Esophagus squamous epithelium (tissue), 5 donors: ENCODE measurements at places on chromosomes 7 and 10. TPM values are rescaled to one million over a fixed set of nuclear protein-coding genes. Genes with fewer than 3 reads are reported as not detected.

Gene MAT1A
- total RNA-seq, result 0.09 TPM

Gene NT5C2
- total RNA-seq, result 91.2 TPM

Gene PCLO
- total RNA-seq, result 5.8 TPM

Gene HOXA4
- total RNA-seq, result 4.7 TPM

Gene ASB10
- total RNA-seq, result not detected

Gene ABCB4
- total RNA-seq, result not detected

Gene SPDYE2B
- not detected for total RNA-seq

Gene GRID1
- 2.7 TPM for total RNA-seq

DNA sequence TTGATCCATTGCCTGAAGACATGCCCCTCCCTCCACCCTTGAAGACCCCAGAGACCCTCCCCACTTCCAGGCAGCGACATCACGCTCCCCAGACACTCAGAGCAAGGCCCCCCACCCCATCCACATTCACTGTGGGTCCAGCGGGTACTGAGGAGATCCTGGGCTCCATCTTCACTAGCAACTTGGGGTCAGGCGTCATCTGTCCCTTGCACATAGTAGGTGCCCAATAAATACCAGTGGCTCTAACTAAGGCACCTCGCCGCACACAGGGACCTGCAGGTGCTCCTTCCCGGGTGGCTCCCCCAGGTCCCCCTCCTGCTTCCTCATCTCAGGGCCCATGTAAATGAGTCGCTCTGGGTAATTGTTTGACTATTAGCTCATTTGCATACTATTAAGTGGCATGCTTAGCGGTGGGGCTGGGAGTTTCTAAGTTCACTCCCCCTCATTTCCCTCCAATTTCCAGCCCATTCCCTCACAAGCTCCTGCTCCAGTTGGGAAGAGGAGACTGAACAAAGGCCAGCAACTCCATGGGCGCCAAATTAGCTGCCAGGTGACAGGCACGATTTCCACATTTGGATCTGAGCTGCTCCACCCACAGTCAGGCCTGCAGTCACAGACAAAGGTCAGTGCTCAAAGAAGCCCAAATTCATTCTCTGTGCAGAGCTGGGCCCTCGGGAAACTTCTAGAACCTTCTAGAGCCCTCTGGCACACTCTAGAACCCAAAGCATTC, 29.7 kb downstream of the EBF3 start:
- no peak for DNase-seq

- DNase-seq, result no peak
Measured at GRCh38 chr7:158415316-158415715, 172.3 kb downstream of the PTPRN2 start.

- DNase-seq, result no peak
Measured at GRCh38 chr10:99785646-99786045, 3.2 kb downstream of the ABCC2 start.

DNA sequence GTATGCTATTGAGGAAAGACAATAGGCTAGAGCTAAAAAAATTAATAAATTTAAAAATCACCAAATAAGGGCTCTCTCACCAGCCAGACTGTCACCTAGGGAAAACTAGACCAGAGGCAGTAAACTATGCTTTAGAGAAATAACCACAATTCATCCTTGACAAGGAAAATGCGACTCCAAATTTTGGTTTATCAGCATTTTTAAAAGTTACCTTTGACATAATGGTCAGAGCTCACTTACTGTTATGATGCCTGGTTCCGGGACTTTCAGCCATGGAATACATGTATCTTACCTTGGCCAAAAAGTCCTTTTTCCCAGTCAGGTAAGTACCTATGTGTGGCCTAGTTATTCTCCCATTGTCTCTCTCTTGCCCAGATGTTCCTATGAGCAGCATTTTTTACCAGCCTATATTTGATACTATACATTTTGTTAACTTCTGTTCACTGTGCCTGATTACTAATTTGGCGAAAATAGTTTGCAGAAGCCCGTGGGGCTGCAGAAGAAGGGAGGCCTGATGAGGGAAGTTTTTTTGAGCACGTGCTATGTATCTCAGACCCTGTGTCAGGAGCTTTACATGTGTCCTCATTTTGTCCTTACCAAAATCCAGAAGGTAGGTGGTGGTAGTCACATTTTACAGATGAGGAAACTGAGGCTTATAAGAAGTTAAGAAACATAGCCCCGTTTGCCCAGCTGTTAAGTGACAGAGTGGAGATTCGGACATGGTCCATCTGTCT, 149.7 kb downstream of the CELF2 start:
- no peak for DNase-seq

DNA sequence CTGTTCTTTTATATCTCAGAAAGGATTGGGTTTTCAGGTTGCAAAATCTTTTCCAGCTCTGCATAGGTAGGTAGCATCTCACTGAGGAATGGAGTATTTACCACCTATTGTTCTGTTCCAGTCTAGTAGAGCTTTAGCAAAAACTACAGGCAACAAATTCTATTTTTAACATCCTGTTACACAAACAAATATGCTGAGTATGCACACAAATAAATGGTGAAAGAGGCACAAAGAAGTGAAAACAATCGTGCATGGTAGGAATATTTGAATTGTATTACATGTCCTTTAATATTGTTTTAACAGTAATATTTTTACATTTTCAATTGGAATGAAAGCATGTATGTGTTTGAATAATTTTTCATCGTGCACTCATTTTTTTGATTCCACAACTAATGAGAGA, 14.5 kb upstream of the MIOS start:
- DNase-seq, result no peak

DNA sequence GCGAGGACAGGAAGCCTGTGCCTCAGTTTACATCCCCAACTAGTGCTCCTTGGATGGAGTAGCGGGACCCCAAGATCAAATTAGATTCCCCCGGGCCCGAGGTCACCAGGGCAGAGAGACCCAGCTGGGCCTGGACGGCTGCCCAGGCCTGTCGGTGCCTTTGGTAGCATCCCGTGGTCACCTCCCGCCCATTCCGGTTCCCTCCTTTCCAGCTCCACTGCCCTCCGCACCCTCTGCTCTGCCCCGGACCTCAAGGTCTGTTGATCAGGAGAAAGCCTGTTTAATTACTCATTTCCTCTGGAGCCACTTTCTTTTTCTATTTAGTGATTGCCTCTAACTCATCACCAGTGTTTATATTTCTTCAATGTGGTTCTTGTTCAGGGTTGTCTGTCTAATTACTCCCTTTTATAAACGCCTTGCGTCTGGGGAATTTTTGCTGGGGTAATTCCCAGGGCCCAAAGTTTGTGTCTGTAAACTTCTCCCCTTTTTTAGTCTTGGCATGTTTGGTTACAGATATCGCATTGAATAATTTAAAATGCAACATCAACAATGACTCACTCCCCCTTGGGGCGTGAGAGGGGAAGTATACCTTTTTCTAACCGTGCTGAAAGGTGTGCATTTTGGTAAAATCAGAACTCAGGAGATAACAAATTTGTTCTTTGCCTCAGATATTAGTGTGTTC, 1.9 kb downstream of the FOXK1 start:
- no peak for DNase-seq

DNA sequence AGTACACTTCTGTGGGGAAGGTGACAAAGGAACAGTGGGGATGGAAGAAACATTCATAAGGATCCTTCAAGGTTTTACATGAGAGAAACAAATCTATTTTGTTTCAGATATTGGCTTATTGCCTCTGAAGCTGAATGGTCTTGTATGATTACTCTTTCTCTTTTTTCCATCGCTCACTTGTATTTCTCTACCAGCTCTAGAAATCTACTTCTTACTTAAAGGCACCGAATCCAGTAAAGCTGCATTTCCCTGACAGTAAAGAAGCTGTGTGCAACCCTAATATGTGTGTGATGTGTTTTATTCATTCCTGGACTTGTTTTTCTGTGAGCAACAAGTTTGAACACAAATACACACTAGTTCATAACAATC, 45.2 kb upstream of the NXPH1 start:
- DNase-seq, result no peak

DNA sequence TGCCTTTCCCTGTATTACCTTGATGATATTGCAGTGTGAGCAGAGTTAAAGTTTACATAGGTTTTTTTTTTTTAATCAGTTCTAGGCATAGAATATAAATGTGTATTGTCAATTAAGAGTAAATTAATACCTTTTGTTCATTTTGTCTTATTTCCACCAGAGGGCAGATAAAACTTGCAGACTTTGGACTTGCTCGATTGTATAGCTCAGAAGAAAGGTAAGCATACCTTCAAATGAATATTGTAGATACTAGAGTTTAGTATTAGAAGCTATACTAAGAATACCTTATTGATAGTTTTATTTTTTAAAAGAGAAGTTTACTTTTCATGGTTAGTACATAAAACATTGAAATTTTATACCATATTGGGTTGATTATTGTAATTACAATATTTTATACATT, 86.8 kb downstream of the MPLKIP start:
- DNase-seq, result no peak

- no peak for DNase-seq
Measured at GRCh38 chr7:149883452-149883861, 9.7 kb downstream of the ATP6V0E2 start.

DNA sequence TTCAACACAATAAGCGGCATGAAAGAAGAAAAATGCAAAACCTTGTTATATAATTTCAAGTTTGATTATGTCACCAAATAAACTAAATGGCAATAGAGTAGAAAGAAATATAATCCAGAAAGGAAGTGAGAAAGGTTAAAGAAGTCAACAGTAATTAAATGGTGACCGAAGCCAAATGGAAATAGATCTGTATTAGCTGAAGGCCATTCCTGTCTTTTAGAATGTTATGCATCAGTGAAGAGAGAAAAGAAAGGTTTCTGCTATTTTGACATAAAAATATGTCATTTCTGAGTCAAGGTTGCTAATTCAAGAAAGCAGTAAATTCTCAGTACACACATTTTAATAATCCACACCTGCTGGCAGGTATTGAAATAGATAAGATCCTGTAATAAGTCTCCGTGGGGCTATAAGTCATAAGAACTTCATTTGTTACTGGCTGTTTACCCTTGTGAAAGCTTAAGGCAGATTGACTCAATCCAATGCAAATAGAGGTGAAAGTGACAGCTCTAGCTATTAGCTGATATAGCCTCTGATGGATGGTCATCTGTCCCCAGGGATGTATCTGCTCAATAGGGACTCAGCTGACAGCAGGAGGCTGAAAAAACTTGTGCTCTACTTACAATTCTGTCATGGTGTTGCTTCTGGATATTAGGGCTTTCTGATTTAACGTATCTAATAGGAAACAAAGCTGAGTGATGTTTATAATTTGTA, 152.1 kb downstream of the FZD1 start:
- DNase-seq, result no peak

GRCh38 chr10:87734987-87735827, 75.5 kb downstream of the PAPSS2 start:
- no peak for DNase-seq

- peak; percentile 67 for DNase-seq
Measured at GRCh38 chr7:102425639-102426267, 7.6 kb upstream of the ORAI2 start.

GRCh38 chr10:107072028-107072427, 92.5 kb downstream of the SORCS1 start:
- DNase-seq, result no peak

- DNase-seq, result peak; percentile 15
Measured at GRCh38 chr10:42367532-42368230, 270.7 kb downstream of the ZNF33B start.

DNA sequence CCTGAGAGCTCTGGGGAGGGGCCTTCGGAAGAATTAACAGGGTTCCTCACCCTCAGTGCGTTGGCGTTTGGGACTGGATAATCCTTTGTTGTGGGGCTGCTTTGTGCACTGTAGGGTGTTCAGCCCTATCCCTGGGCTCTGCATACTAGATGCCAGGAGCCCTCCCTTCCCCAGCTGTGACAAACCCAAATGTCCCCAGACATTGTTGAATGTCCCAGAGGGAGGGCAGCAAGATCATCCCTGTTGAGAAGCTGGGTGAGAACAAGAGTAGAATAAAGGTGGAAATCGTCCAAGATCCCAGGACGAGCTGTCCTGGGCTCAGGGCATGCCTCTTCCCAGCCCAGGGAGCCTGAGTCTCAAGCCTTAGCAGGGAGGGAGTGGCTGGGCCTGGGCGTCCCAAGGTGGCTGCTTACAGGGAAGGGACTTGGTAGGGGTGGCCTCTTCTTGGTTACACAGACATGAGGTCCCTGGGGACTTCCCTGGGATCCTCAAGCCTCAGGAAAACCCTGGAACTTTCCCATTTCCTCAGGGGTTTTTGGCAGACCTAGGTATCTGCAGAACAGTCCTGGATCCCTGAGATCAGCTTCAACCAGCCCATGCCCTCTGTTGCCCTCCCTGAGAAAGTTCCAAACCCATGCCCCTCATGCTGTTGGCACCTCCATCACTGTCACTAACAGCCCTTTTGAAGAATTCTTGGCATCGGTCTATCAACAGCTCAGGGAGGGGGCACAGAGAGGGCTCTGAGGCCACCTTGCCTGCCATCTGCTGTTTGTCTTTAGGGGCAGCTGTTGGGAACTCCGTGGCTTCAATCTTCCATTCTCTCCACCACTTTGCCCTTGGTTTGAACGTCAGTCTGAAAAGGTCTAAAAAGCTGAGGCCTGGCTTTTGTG, 53.7 kb downstream of the GOLGA7B start:
- DNase-seq, result no peak

DNA sequence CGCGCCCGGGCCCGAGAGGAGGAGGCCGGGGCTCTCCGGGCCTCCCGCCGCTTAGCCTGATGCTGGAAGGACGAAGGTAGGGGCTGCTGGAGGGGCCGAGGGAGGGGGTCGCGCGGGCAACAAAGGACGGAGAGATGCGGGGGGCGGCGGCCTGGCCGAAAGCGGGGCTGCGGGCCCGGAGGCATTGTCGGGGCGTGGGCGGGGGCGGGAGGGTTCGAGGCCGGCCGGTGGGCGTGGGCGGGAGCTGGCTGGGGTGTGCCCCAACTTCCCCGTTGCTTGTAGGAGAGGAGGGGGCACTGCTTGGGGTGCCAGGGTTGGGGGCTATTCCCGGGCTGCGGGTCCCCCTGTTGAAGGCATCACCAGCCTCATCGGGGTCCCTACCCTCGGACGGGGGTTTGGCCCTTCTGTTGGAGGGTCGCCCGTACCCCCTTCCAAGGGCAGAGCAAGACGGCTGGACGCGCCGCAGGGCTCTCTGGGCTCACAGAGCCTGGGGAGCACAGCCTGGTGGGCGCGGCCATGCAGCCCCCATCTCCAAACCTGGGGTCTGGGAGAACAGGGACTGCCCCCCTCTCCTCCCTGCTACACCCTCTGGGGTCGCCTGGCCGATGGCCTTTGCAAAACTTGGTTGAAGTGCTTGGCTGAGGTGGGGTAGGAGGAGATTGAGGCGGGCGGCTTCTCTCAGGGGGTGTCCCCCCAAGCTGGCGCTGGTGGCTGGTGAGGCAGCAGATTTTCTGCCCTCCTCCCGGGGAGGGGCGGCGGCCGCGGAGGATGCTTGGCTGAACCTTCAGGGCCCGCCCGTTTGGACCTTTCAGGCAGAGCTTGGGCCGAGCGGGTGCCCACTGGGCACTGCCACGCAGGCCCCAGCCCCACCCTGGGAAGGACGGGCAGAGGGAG, 699 bp downstream of the CLIP2 start:
- no peak for DNase-seq

GRCh38 chr7:135715673-135716072, 12.3 kb downstream of the SLC13A4 start:
- no peak for DNase-seq

GRCh38 chr10:124366825-124367224, 51.9 kb downstream of the OAT start:
- DNase-seq, result no peak
